ENCODE measurements at places on chromosomes 7 and 10.

- DNase-seq, result no peak
Measured at GRCh38 chr7:20287317-20287716, 43.4 kb upstream of the ITGB8 start.

DNA sequence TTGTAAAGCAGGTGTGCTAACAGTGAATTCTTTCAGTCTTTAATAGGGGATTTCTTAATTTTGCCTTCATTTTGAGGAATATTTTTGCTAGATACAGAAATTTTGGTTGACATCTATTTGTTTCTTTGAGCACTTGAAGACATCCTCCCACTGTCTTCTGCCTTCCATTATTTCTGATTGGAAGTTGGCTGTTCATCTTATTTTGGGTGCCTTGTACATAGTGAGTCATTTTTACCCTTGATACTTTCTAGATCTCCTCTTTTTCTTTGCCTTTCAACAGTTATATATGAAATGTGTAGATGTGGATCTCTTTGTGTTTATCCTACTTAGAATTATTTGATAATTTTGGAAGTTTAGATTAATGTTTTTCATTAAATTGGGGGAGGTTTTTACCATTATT lies 631.0 kb downstream of the AUTS2 start:
- DNase-seq, result no peak

GRCh38 chr7:77843194-77843593 lies 44.6 kb downstream of the PHTF2 start:
- no peak for DNase-seq

DNA sequence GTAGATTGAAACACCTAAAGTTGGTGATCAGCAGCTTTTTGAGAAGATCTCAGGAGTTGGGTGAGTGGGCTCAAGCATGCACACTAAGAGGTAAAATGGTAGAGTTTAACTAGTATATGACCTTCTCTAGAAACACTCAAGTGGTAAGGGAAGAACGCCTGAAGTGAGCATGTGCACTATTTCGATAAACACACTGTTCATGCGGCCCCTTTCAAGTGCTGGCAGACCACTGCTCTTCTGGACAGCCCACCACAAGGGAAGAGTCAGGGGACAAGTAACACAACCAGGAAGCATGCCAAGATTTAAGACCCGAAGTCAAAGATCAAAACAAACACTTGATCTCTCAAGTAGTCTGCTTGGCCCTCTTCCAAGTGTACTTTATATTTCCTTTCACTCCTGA lies 519.5 kb upstream of the ZWINT start:
- DNase-seq, result no peak

- DNase-seq, result no peak
Measured at GRCh38 chr10:99761365-99761764, 21.1 kb upstream of the ABCC2 start.

- peak; percentile 98 for DNase-seq
Measured at GRCh38 chr10:71244431-71245419, 32.4 kb downstream of the UNC5B start.

- no peak for DNase-seq
Measured at GRCh38 chr7:131013716-131014115, 279.7 kb upstream of the KLF14 start.

GRCh38 chr7:102284399-102284798 lies 2.3 kb upstream of the SH2B2 start:
- DNase-seq, result no peak

- no peak for DNase-seq
Measured at GRCh38 chr10:46014206-46014605, 16.2 kb downstream of the NCOA4 start.

DNA sequence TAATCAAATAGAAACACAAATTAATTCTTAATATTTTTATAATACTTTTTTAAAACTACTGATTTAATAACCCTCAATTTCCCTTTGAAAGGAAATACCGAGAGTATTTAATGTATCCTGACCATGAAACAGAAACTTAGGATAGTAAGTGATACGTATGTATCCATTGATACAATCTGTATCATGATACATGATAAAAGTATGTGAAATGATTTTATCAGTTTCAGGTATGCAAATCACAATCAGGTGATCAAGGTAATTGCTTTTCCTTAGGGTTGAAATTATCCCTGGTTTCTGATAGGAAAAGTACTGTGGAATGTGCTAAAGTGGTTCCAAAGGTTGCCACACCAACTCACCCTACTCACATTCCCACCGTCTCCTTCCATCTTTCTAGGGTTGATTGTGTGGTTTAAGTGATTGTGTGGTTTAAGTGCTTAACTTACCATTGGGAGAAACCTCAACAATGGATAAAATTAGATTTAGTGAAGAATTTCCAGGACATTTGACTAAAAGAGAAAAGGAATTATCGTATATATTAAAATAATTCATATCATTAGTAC lies 138.3 kb downstream of the LRRN3 start:
- peak; percentile 17 for DNase-seq

- no peak for DNase-seq
Measured at GRCh38 chr7:2720024-2720423, 32.0 kb downstream of the AMZ1 start.

DNA sequence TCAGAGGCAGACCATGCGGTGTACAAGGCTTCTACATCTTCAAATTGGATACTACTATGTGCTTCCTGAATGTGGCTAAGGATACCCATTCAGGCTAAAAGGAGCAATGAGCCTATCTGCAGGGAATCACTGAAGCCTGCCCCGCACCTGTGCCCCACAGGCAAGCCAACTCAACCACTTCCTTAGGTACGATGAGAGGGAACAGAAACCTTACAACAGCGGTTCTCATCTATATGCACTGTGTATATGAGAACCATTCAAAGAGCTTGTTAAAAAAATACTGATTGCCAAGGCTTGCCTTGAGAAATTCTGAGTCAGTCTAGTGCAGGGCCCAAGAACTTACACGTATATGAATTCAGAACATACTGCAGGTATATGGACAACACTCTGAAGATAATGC lies 679.6 kb downstream of the PARD3 start:
- no peak for DNase-seq

DNA sequence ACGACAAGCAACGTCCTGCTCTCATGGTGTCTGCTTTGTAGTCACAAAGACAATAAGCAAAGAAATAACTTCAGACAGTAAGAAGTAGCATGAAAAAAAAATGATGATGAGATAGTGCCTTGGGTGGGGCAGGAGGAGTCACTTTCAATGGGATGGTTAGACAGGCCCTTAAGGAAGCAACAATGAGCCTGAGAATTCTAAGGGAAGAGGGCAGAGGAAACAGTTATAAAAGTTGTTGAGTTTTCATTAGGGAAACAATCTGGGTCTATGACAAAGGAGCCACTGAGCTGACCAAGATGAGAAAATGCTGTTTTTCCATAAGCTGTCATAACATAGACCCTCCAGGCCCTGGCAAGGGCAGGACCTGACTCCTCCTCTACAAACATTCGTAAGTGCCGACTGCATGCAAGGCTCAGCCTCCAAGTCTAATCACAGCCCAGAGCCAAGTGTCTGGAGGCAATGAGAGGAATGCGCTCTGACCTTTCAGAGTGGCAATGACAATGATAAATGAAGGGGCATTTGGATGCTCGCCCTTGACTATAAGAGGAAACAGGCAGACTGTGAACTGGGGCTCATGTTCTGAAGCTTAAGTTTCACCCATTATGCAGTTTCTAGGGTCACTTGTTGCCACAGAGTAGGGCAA lies 43.7 kb downstream of the PPP1R3C start:
- DNase-seq, result peak; percentile 89

- DNase-seq, result no peak
Measured at GRCh38 chr10:45422866-45423659, 49.0 kb downstream of the ALOX5 start.

- no peak for DNase-seq
Measured at GRCh38 chr10:128540128-128540762, 414.0 kb upstream of the MKI67 start.

DNA sequence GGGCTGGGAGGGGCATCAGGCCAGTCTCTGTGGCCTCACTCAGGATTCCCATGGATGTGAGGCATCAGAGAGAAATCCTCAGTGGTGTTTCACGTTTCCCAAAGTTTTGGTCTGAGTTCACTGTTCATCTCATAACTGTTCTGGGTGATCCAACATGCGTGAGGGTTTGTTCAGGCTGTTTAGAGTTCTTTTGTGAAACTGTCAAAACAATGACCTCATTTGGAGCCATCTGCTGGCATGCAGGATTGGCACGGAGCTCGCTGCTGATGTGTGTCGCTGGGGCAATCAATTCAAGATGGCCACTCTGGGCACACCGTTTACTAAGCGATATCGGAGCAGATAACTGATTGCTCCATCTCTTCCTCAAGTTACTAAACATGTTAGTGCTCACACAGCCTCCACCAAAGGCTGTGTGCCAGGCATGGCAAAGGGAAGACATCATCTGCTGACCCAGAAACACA lies 365.6 kb downstream of the WDR11 start:
- DNase-seq, result no peak

DNA sequence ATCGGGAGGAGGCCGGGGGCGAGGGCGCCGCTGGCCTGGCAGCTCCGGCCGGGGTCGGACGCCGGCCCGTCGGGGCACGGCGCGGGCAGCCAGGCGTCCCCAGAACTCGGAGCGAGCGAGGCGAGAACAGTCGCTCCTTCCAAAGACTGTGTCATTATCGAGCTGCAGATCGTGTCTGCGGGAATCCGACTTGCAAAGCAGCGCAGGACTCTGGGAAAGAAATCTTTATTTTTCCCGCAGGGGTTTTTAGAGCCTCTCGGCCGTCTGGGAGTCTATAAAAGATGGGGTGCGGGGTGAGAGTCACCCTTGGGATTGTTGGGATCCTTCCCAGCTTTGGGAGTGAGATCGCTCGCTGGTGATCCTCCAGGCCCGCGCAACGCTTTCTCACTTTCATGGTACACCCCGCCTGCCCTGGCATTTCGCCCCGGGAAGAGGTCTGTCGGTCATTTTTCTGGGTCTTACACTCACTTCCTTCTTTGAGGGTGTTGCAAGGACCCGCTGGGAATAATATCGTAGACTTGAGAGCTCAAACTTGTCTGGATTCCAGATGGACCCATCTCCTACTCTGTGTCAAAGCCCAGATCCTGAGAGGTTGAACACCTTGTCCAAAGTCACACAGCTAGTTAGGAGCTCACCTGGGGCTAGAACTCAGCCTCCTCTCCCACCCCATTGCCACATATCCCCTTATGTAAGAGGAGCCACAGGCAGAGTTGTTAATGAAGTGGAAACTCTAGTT lies 1.0 kb downstream of the UBTD1 start:
- DNase-seq, result peak; percentile 79

DNA sequence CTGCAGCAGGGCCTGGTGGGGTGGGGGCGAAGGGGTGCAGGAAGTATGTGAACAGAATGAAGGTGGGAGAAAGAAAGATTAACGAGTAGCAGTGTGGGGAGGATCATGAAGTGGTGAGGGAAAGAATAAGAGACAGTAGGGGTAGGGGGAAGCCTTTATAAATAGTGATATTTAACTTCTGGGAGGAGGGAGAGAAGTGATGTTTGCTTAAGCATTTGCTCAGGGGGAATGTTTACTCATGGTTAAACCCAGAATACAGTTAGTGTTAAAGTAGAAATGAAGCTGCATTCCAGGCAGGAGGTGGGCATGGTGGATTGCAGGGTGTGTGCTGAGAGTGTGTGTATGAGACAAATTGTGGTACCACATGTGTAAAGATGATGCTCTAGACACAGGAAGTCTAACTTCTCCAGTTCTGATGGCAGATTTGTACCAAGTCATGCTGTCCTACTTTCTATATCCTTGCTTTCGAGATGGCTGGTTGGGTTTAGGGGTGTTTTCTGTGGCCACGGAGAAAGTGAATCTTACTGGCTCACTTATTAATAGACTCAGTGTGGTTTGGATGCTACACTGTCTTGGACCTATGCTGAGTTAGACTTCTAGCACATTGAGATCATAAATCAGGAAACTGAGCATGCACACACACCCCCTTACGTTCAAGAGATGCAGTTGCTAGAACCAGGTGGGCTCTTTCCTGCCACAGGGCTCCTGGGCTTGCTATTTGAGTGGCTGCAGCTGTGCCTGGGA lies 10.6 kb upstream of the DNMBP start:
- no peak for DNase-seq

DNA sequence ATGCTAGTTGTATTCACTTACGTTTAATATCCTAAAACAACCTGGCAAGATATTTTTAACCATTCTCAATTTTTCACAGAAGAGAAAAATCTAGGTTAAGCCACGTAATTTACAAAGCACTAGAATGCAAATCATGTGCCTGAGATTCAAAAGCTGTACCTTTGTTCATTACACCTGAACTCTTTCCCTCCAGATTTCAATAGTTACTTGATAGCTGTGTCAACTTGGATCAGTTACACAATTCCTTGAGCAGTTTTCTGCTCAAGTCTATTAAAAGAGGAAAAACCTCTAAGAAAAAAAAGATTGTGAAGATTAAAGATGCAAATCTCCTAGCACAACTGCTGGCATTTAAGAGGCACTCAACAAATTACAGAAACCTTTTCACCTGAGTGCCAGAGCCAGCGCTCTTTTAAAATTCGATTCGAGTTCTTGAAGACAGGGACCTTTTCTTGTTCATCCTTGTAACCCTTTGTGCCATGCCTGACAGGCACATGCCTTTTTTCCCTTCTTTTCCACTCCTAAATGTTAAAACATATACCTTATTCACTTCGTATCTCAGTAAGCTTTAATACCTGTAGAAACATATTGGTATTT lies 886 bp downstream of the NSUN6 start:
- no peak for DNase-seq

GRCh38 chr7:7821517-7821916 lies 103.1 kb upstream of the RPA3 start:
- DNase-seq, result no peak

- no peak for DNase-seq
Measured at GRCh38 chr7:7276161-7276560, 93.8 kb downstream of the C1GALT1 start.

GRCh38 chr10:2984682-2985081 lies 82.7 kb upstream of the PFKP start:
- no peak for DNase-seq

- peak; percentile 55 for DNase-seq
Measured at GRCh38 chr7:151087245-151088018, 1.2 kb downstream of the AGAP3 start.

DNA sequence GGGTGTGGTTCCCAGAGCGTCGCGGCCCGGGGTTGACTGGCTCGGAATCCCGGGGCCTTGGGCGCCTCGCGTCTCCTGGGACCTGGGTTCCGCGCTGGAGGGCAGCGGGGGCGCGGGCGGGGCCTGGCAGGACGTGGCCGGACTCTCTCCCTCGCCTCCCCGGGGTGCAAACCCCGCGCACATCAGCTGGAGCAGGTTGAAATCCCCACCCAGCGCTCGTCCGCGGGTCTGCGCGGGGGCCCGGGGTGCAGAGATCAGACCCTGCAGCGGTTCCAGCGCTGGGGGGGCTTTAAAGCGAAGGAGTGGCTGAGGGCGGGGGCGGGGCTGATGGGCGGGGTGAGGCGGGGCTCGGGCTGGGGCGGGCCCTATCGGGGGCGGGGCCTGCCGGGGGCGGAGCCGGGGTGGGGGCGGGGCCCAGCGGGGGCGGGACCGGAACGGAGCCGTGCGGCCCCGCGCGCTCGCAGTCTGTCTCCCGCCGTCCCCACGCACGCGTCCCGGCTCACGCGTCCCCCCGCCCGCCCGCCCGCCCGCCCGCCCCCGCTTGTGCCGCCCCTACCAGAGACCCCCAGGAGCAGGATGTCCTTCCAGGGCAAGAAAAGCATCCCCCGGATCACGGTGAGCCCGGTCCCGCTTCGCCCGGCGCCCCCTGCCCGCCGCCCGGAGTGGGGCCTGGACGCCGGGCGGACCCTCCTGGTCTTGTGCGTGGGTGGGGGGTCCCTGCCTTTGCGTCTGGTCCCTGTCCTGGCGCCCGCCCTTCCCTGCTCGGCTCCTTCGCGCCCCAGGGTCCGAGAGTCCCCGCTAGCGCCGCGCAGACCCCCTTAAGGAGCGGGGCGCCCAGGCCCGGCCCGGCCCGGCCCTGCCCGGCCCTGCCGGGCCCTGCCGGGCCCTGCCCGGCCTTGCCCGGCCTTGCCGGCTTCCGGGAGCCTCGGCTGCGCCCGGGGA lies at the start of gene DPYSL4:
Gene DPYSL4 (plus strand): TSS at position 461 of the 942 bp plus-strand sequence. CDS start 116 bp downstream, at position 577.
- peak; percentile 5 for DNase-seq

All from AG10803 (cell line).